ENCODE measurements at places on chromosomes 6 and 20.

GRCh38 chr6:156046268-156046665, 590.6 kb upstream of the NOX3 start:
- H3K4me1 ChIP-seq, result peaks cover 21% of the 10 kb centered on the region
- H3K4me3 ChIP-seq, result no peak overlapping the region
- H3K27ac ChIP-seq, result no peak overlapping the region

DNA sequence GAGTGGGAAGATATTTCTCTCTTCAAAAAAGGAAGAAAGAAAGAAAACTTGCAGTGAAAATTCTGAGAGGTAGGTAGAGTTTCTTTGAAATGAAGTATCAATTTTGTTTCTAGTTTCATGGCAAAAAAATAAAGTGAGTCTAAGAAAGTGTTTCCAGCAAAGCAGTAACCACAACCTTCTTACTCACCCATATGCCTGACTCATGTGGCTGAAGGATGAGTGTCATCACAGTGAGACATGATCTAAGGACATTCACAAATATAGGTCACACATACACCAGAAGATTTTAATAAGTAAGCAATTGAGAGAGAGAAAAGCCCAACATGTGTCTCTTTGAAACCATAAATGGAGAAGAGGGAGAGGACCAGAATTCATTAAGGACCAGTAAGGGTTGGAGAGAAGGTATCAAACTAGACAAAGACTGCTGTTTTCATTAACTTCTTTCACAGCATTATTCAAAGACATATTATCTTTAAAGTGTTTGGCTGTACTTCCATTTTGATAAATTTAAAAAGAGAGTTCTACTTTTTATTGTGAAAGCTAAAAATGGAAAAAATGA, 169.5 kb downstream of the FRK start:
- H3K36me3 ChIP-seq, result no peaks in the 10 kb centered on the region
- H3K27ac ChIP-seq, result no peak overlapping the region
- H3K4me1 ChIP-seq, result no peaks in the 10 kb centered on the region
- no peaks in the 10 kb centered on the region for H3K27me3 ChIP-seq
- DNase-seq, result no peak

DNA sequence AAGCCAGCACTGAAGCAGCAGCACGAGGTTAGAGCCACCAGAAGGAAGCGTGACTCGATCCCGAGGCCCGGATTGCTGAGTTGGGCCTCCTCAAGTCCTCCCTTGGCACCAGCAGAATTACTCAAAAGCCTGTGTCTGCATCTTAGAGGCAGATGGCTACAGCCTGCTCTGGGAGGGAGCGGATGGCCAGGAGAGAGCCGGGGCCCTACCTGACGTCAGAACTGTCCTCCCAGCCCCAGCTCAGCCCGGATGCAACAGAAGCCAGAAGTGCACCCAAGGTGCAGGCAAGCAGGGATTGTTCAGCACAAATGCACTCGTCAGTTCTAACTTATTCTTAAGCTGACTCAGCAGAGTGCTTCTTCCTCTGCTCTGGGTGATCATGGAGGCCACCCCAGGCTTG, 155.5 kb upstream of the RPS6KA2 start:
- H3K27ac ChIP-seq, result no peak overlapping the region
- no peaks in the 10 kb centered on the region for H3K36me3 ChIP-seq
- no peak for DNase-seq
- no peak overlapping the region for H3K4me3 ChIP-seq
- no peaks in the 10 kb centered on the region for H3K27me3 ChIP-seq
- no peaks in the 10 kb centered on the region for H3K4me1 ChIP-seq

GRCh38 chr6:28353981-28354676, 4.4 kb downstream of the ZKSCAN3 start:
- H3K27me3 ChIP-seq, result no peaks in the 10 kb centered on the region
- DNase-seq, result no peak
- H3K36me3 ChIP-seq, result no peaks in the 10 kb centered on the region
- H3K4me3 ChIP-seq, result no peak overlapping the region
